ENCODE measurements at places on chromosomes 7 and 10. TPM values are rescaled to one million over a fixed set of nuclear protein-coding genes. Genes with fewer than 3 reads are reported as not detected.

DNA sequence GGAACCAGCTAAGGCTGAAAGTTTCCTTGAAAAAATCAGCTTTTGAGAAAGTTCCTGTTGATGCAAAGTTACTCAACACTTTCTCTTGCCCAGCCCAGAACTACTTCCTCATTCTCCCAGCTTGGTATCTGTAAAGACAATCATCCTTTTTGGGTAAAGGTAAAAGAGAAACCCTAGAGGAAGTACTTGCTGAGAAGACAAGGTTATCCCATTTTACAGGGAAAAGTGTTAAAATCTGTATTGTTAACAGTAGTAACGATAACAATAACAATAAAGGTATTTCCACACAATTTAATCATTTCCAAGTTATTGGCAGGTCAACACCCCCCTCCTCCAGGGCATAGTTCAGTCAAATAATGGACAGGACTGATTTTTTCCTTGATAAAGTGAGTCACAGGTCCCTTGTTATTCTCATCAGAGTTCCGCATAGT is 2.4 kb downstream of the ALOX5 start:
- DNase-seq: no peak
- peaks cover 2% of the 10 kb centered on the region for H3K36me3 ChIP-seq
- peaks cover 36% of the 10 kb centered on the region for H3K27me3 ChIP-seq
- H3K4me3 ChIP-seq: no peak overlapping the region

DNA sequence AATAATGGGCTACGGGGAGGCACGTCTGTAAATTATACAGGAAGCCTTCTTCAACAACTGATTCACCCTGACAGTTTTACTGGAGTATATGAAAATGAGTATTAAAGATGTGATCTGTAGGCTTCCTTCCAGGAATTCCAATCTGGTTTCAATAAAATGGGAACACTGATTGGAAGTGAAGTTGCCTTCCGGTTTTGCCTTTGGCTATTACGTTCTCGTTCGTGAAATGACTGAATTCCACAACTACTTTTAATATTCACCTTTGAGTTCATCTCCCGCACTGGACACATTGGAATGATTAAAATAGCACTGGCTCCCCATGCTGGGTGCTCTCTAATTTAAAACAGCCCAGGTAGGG is 350.1 kb upstream of the MKI67 start:
- H3K36me3 ChIP-seq: no peaks in the 10 kb centered on the region
- no peak overlapping the region for H3K27ac ChIP-seq
- no peak overlapping the region for H3K4me3 ChIP-seq
- no peaks in the 10 kb centered on the region for H3K27me3 ChIP-seq
- no peaks in the 10 kb centered on the region for H3K4me1 ChIP-seq
- DNase-seq: no peak

- H3K36me3 ChIP-seq: peaks cover 37% of the 10 kb centered on the region
- peak overlapping the region; percentile 19 for H3K4me3 ChIP-seq
- peaks cover 62% of the 10 kb centered on the region for H3K4me1 ChIP-seq
- H3K27me3 ChIP-seq: no peaks in the 10 kb centered on the region
These were observed 73.4 kb downstream of the NRBF2 start for GRCh38 chr10:63206576-63206975.

The ELFN1 gene
- total RNA-seq: not detected

- no peak overlapping the region for H3K4me3 ChIP-seq
- peaks cover 1% of the 10 kb centered on the region for H3K36me3 ChIP-seq
- H3K4me1 ChIP-seq: no peaks in the 10 kb centered on the region
- H3K27me3 ChIP-seq: peaks cover 18% of the 10 kb centered on the region
These were observed 45.7 kb upstream of the SFTPD start for GRCh38 chr10:79994556-79994955.

The MACC1 gene
- total RNA-seq: not detected

The SPDYE11 gene
- not detected for total RNA-seq

- H3K4me3 ChIP-seq: no peak overlapping the region
- no peaks in the 10 kb centered on the region for H3K27me3 ChIP-seq
These were observed 56.3 kb upstream of the CAMK2B start for GRCh38 chr7:44381494-44382220.

The VENTX gene
- not detected for total RNA-seq

GRCh38 chr10:4028027-4028471 is 243.0 kb upstream of the KLF6 start:
- H3K36me3 ChIP-seq: no peaks in the 10 kb centered on the region
- no peak overlapping the region for H3K27ac ChIP-seq

GRCh38 chr7:42492920-42493319 is 255.9 kb upstream of the GLI3 start:
- DNase-seq: no peak
- no peak overlapping the region for H3K4me3 ChIP-seq
- peaks cover 11% of the 10 kb centered on the region for H3K27me3 ChIP-seq
- peaks cover 1% of the 10 kb centered on the region for H3K36me3 ChIP-seq
- no peak overlapping the region for H3K27ac ChIP-seq

The VWDE gene
- 1.6 TPM for total RNA-seq

- peaks cover 18% of the 10 kb centered on the region for H3K4me1 ChIP-seq
- DNase-seq: peak; percentile 20
- H3K27me3 ChIP-seq: peaks cover 19% of the 10 kb centered on the region
- H3K4me3 ChIP-seq: no peak overlapping the region
- H3K27ac ChIP-seq: no peak overlapping the region
- H3K36me3 ChIP-seq: no peaks in the 10 kb centered on the region
These were observed 181.7 kb downstream of the PLXNA4 start for GRCh38 chr7:132394283-132395198.

GRCh38 chr7:50416527-50417182 is 33.5 kb downstream of the FIGNL1 start:
- H3K27ac ChIP-seq: peak overlapping the region; percentile 59
- H3K4me1 ChIP-seq: peaks cover 39% of the 10 kb centered on the region
- DNase-seq: no peak
- no peaks in the 10 kb centered on the region for H3K27me3 ChIP-seq
- H3K36me3 ChIP-seq: peaks cover 1% of the 10 kb centered on the region

The RARRES2 gene
- not detected for total RNA-seq

DNA sequence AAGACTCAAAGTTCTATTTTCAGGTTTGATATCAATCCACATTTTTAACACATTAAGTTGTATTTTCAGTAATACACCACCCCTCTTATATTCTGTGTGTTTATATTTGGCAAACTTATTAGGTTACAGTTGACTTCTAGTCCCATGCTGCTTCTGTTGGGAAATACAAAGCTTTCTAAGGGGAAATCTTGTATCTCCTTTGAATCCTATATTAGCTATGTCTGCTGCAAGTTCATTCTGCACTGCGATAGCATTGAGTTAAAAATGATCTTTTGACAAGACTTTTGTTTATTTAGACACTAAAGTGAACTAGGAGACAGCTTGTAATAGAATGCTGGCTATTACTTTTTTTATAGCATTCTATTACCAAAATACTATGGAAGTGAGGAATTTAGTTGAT is 625.1 kb upstream of the ANKRD30A start:
- no peak overlapping the region for H3K4me3 ChIP-seq
- H3K27me3 ChIP-seq: no peaks in the 10 kb centered on the region
- H3K27ac ChIP-seq: no peak overlapping the region

GRCh38 chr10:21080261-21080660 is 183.2 kb upstream of the NEBL start:
- no peaks in the 10 kb centered on the region for H3K4me1 ChIP-seq
- no peak overlapping the region for H3K27ac ChIP-seq
- no peaks in the 10 kb centered on the region for H3K27me3 ChIP-seq
- no peaks in the 10 kb centered on the region for H3K36me3 ChIP-seq

DNA sequence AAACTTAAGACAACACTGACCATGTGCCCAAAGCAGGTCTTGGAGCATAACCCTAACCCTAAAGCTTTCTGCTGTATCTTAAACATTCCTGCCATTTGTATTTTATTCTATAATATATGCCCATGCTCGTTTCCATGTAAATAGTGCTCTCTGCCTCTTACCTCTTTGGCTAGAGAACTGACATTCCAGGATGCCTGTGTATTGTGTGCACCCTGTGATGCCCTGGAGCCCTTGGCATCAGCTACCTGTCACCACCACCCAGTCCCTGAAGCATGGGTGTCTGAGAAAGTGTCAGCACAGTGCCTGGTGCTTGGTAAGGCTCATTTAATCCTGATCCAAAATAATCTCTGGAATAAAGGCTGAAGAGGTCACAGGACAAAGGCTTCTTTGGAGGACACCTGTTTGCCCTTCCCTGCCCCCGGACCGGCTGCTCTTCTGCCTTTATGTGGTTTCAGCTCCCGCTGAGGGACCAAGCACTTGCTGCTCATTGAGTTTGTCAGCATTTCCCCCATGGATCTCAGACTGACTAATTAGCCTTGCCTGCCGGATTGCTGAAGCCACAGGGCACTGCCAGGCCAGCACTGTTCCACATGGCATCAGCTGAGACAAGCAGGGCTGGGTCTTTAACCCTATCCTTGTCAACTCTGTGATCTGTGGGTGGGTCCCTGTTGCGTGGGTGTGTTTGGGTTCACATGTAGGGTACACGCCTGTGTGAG is 139.1 kb upstream of the SORCS3 start:
- no peak overlapping the region for H3K27ac ChIP-seq
- no peaks in the 10 kb centered on the region for H3K4me1 ChIP-seq
- peaks cover 10% of the 10 kb centered on the region for H3K27me3 ChIP-seq

GRCh38 chr10:786633-787474 is 97.4 kb upstream of the DIP2C start:
- no peak overlapping the region for H3K27ac ChIP-seq
- no peak for DNase-seq
- H3K4me3 ChIP-seq: no peak overlapping the region
- H3K27me3 ChIP-seq: peaks cover 3% of the 10 kb centered on the region

- H3K4me3 ChIP-seq: no peak overlapping the region
- H3K27me3 ChIP-seq: no peaks in the 10 kb centered on the region
- no peak for DNase-seq
- H3K36me3 ChIP-seq: no peaks in the 10 kb centered on the region
- peaks cover 15% of the 10 kb centered on the region for H3K4me1 ChIP-seq
These were observed 12.4 kb upstream of the BLNK start for GRCh38 chr10:96283756-96284155.

DNA sequence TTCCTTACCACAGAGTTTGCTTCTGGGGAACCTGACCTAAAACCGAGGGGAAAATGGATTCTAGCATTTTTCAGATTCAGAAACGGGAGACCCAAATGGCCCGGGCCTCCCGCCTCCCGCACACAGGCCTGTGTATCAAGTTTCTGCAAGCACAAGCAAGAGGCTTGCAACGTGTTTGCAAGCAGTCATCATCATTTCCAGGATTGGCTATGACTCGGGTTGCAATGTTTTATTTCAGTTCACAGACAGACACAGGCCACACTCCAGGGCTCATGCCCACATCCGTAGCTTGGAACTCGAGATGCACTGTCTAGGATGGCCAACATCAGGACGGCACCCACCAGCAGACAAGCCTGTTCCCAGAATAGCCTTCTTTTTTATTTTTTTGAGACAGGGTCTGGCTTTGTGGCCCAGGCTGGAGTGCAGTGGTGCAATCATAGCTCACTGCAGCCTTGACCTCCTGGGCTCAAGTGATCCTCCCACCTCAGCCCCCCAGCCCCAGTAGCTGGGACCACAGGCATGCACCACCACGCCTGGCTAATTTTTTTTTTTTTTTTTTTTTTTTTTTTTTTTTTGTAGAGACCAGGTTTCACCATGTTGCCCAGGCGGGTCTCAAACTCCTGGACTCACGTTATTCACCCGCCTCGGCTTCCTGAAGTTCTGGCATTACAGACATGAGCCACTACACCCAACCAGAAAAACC is 68.1 kb upstream of the FOXK1 start:
- no peak for DNase-seq
- no peaks in the 10 kb centered on the region for H3K27me3 ChIP-seq
- H3K36me3 ChIP-seq: no peaks in the 10 kb centered on the region
- no peak overlapping the region for H3K4me3 ChIP-seq
- H3K4me1 ChIP-seq: peaks cover 17% of the 10 kb centered on the region

DNA sequence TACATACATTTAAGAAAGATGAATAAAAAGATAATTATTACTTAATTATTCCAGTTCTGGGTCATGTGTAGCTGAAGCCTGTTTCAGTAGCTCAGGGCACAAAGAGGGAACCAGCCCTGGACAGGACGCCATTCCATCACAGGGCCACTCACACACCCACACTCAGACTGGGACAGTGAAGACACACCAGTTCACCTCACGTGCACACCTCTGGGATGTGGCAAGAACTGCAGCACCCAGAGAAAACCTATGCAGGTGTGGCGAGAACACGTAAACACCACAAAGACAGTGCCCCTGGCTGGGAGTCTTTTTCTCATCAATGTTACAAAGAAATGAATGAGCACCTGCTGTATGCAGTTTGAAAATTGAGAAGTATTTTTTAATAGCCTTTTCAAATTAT is 1.6 kb upstream of the IDI1 start:
- H3K36me3 ChIP-seq: peaks cover 40% of the 10 kb centered on the region
- DNase-seq: peak; percentile 24
- peak overlapping the region; percentile 96 for H3K4me3 ChIP-seq
- H3K27ac ChIP-seq: peak overlapping the region; percentile 99

GRCh38 chr7:36787933-36788378 is 63.7 kb upstream of the AOAH start:
- H3K4me1 ChIP-seq: peaks cover 72% of the 10 kb centered on the region
- peak overlapping the region; percentile 47 for H3K4me3 ChIP-seq
- no peaks in the 10 kb centered on the region for H3K27me3 ChIP-seq
- no peak for DNase-seq
- peak overlapping the region; percentile 74 for H3K27ac ChIP-seq
- peaks cover 17% of the 10 kb centered on the region for H3K36me3 ChIP-seq

DNA sequence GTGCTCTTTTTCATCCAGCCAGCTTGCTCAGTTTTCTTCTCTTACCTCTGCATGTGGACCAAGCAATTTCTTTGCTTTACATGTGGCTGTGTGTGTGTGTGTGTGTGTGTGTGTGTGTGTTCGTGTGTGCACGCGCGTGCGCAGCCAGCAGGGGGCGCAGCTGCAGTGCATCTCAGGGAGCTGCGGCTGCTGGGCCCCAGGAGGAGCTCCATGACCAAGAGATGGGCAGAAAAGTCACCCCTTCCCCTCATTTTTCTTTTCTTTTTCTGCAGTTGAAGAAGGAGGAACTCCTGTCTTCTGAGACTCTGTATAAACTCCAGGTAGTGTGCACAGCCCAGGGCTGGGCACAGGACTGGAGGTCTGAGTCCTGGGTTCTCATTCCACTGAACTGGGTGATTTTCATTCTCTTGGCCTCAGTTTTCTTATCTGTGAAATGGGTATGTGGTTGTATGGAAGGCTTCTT is 41.8 kb downstream of the BLNK start:
- no peak overlapping the region for H3K4me3 ChIP-seq
- H3K27ac ChIP-seq: no peak overlapping the region
- H3K4me1 ChIP-seq: no peaks in the 10 kb centered on the region

- no peak overlapping the region for H3K27ac ChIP-seq
- H3K36me3 ChIP-seq: no peaks in the 10 kb centered on the region
- H3K4me1 ChIP-seq: peaks cover 25% of the 10 kb centered on the region
- H3K4me3 ChIP-seq: no peak overlapping the region
- H3K27me3 ChIP-seq: peaks cover 6% of the 10 kb centered on the region
- no peak for DNase-seq
These were observed 326.0 kb downstream of the RPS24 start for GRCh38 chr10:78359640-78360091.

All from activated T-helper 1 cell treated with anti-CD3 and anti-CD28 coated beads, Interleukin-12 subunit alpha, Interleukin-12 subunit beta, Interleukin-2, Interleukin-4 antibody, amounts not matched to agents 30 ng/mL and 10 ng/mL and 1 ng/mL, durations not matched to agents 14 hours and 24 hours and 36 hours (primary cell).